ENCODE measurements at places on chromosomes 5 and 9.

DNA sequence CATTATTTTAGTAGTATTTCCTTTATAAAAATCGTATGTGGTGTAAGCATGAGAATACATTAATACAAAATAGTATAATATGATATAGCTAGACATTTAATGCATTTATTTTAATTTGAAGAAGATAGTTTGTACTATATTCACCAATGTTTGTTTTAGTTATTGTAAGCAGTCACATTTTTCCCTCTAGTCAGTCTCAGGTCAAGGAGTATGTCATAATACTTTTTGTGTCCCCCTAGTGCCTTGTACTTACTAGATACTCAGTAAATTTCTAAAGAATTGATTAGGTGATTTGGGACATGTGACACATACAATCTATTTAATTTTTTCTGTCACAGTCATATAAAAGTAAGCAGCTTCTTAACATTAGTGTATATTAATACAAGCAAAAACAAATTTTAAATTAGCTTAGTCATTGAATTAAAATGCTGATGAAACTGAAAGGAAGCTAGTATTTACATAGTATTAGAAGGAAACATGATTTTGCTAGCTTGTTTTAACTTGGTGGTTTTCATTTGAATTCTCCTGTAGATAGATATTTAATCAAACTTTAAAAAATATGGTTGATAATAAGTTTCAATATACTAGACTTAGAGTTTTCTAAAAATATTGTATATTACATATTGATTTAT is 242.2 kb downstream of the FER start:
- DNase-seq, result no peak

DNA sequence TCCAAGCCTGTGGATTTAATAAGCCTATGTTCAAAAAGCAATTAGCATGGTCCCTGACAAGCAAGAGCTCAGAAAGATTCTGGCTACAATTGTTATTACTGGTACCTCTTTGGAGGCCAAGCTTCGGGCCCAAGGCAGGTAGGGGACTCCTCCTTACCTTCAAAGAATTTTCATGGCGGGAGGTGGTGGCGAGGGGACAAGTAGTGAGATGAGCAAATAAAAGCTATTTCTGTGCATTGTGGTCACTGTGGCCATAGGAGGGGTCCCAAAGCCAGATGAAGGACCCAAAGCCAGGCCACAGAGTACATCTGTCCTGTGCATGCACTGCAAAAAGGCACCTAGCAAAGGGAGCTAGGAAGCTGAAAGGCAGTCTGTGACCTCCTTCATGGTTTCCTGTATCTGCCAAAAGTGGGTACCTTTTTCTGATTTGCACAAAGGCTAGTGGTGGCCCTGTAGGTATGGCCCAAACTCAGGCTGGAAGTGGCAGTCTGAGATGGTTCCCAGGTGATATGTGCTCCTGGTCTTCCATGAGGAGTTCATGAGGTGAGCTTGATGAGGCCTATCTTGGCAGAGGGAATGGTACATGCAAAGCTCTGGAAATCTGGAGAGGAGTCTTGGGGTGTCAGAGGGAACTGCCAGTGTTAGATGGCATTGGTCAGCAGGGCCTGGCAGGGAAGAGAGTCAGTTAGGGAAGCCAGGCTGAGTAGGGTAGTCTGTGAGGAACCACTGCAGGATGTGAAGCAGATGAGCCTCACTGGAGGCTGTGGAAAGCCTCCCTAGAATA is 3.3 kb upstream of the CXXC5 start:
- DNase-seq, result no peak

GRCh38 chr5:108193021-108193795 is 188.7 kb downstream of the FBXL17 start:
- no peak for DNase-seq

DNA sequence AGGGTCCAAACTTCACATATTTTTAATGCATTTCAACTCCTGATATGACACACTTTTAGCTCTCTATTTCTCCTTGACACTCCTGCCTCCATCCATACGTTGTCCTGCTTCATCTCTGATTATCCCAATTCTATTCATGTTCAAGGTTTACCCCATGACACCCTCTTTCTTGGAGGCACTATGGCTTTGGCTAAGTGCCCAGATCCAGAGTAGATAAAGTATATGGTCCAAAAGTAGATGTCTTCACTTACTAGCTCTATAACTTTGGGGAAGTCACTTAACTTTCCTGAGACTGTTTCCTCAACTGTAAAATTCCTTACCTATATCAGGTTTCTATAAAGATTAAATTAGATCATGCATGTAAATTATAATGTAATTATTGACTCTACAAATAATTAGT is 36.1 kb downstream of the SLC22A5 start:
- no peak for DNase-seq

DNA sequence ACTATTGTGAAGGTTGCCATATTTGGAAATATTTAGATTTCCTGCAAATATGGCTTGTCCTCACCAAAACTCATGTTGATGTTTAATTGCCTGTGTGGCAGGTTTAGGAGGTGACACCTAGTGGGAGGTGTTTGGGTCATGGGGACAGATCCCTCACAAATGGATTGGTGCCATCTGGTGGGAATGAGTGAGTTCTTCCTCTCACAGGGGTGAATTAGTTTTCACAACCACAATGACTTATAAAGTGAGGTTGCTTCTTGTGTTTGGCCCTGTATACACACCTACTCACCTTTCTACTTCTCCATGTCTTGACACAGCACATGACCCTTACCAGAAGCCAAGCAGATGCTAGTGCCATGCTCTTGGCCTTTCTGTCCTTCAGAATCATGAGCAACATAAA is 41.1 kb downstream of the ISOC1 start:
- no peak for DNase-seq

- DNase-seq, result no peak
These were observed 118.1 kb downstream of the LHFPL2 start for GRCh38 chr5:78530342-78531096.

GRCh38 chr5:32426440-32427151 is 17.9 kb downstream of the ZFR start:
- DNase-seq, result no peak

DNA sequence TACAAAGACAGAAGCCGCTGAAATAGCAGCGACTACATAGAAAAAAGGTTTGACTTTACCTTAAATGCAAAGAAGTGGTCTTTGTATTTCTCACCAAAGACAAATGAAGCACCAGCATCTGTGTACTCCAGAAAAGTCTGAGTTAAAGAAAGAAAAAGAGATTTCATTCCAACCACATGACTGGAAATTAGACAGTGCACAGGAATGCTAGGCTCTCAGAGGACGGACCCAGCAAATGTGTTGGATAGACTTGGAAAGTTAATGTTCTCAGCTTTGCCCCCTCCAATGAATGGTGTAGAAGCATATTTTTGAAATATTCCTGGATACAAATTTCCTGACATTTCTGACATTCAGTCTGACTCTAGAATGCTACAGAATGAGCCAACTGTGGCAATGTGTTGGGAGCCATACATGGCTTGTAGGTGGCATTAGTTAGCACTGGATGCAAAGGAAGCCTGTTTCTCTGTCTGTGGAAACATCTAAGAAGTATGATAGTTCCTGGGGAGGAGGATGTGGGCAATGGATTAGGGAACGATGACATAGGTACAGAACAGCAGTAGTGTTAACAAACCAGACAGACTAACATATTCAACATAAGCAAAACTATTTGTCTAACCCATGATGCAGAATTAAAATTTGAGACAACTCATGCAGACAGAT is 43.3 kb downstream of the SLC28A3 start:
- no peak for DNase-seq

DNA sequence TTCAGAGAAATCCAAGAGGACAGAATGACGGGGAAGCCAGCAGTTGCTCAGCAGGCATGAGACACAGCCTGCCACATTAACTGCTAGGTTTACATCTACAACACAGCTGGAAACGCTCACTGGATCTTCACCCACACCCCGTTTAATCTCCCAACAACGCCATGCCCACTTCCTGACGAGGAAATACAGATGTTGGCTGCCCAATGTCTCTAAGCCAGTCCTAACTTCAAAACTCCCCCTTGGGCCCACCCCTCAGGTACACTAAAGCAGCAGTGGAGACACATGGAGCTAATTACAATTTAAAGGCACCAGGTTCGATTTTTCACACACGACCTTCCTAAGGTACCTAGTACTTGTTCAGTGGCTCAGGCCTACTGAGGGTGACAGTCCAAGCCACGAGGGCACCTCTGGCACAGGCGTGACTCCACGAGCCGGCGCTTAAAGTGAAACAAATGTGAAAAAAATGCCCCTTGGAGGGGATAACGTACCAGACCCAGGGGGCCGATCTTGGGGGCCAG is 904 bp downstream of the RPL12 start:
- no peak for DNase-seq

DNA sequence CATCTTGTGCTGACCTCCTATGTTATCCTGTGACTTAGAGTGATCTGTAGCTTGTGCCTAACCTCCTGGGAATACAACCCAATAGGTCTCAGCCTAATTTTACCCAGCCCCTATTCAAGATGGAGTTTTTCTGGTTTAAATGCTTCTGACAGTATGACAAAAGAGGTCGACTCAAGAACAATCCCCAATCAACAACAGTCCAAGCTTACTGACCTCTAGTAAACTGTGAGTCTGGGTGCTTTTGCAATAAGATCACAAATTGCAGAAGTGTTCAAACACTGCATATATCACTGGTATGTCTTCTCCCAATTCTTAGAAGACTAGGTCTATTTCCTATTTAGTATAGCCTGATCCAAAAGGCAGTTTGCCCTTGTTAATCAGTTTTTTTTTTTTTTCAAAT is 323.5 kb upstream of the PTGER4 start:
- no peak for DNase-seq

GRCh38 chr5:67355120-67355713 is 158.6 kb upstream of the CD180 start:
- DNase-seq, result no peak

DNA sequence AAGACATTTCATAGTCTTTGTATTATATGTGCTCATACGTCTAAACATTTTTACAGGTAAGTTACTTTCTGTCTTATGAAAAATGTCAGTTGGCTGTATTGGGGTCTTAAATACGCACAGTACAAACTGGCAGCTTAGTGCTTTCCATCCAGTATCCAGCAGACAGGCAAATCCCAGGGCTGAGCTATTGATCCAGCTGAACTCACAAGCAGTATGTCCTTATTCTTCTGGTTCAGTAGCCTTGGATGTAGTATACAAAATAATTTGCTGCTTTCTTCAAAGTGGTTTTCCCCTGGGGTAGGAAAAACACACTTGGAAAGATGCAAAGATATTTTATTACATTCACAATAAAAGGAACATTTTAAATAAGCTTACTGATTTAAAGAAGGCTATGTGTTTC is 617.2 kb downstream of the NR2F1-AS1 start:
- DNase-seq, result no peak

DNA sequence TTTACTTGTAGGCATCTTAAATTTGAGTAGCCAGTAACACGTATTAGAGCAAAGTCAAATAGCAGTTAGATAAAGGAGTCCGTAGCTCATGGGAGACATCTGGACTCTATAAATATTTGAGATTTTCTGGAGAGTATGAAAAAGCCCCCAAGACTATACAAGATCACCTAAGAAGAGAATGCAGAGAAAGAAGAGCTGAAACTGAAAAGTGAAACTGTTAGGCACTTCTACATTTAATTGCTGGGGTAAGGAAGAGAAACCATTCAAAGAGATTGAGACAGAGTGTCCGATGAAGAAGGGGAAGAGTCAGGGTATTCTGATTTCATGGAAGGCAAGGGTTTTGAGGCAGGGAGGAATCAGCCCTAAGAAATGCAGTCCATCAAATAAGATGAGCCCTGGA is 2372.1 kb downstream of the MAT2B start:
- no peak for DNase-seq

GRCh38 chr9:79471580-79472543 is 99.9 kb upstream of the TLE4 start:
- no peak for DNase-seq

- DNase-seq, result no peak
These were observed 185.6 kb upstream of the DMRT1 start for GRCh38 chr9:655875-656274.

DNA sequence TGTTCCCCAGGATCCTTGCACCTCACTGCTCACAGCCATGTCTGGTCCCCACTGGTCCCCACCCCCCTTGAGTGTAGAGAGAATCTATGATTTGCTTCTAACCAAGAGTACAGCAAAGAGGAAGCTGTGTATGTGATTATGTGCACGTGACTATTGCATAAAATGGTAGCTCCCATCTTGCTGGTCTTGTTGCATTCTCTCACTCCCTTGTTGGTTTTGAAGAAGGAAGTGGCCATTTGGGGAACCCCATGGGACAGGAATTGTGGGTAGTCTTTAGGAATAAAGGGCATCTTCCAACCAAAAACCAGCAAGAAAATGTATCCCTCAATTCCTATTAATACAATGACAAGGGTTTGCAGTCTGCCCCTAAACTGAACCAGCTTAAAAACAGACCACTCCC is 5.2 kb upstream of the FCN2 start:
- DNase-seq, result no peak

DNA sequence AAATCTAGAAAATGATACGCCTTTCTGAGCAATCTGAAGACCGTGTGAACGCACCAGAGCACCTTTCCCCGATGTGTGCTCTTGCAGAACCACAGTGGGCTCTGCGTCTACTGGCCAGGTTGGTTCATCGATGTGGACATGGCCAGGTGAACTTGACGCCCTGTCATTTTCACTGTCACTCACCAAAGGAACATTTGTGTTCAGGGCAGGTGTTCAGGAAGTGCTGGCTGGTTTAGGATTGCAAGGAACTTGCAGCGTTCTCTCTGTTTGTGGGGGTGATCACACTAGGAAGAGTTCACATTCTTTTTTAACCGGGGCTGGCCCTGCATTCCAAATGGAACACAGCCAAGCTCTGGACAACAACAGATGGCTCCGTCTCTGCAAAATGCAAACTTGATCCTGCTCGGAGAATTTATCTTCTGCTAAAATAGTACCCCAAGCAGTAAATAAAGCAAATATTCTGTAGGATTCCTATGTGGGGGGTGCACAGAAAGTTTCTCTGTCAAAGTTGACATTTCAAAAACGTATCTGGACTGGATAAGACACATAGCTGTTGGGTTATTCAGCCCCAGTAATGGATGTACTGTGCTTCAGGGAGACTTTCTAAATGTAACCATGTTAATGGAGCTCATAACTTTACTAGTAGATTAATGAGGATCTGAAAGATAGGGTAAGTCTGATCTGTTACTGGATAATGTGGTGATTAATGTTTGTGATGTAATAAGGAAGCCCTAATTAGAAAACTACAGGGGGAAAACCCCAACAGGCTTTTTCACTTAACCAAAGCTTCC is 45.7 kb upstream of the FANCC start:
- DNase-seq, result no peak

All from NK-92 treated with Interleukin-12 subunit alpha and Interleukin-12 subunit beta, amount 100 ng/mL, for 24 hours (cell line).